ENCODE measurements at places on chromosomes 13 and 19.
A peak's percentile ranks its signal among the peaks of the same experiment; 100 is the strongest.

DNA sequence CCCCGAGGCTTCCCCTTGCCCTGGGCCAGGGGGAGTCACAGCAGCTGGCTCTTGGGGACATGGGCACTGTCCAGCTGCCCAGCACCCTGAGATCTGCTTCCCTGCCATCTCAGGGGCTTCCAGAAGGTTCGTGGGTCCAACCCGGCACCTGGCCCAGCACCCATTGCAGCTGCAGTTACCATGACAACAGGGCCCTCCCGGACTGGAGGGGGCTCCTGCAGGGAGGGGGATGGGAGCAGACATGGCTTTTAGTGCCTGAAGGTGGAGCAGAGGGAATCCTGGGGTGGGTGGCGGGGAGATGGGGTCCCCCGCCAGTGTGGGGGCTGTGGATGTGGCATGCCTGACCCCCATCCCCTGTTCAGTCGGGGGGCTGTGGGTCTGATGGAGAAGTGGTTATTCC, 14.7 kb downstream of the PIN1 start:
- no peak for DNase-seq

DNA sequence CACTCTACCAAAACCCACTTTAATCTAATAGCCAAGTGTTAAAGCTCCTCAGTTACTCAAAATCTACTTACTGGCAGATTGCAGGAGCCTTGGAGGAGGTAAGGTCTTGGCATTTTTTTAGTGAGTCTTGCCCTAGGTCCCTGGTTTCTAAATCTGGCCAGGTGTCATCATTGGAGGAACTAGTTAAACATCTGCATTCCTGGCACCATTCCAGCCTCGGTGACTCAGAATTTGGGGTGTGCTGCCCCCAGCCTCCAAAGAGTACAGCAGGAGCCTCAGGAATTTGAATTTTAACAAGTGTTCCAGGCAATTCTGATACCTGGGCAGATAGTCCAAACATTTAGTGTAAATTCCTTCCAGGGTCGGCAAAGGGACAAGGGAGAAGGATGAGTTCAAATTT, 37.4 kb downstream of the KLF5 start:
- no peak for DNase-seq

- DNase-seq, result no peak
These were observed 43.1 kb downstream of the CYP4F22 start for GRCh38 chr19:15551293-15552004.

- no peak for DNase-seq
These were observed 1.3 kb downstream of the LRG1 start for GRCh38 chr19:4538601-4538954.

DNA sequence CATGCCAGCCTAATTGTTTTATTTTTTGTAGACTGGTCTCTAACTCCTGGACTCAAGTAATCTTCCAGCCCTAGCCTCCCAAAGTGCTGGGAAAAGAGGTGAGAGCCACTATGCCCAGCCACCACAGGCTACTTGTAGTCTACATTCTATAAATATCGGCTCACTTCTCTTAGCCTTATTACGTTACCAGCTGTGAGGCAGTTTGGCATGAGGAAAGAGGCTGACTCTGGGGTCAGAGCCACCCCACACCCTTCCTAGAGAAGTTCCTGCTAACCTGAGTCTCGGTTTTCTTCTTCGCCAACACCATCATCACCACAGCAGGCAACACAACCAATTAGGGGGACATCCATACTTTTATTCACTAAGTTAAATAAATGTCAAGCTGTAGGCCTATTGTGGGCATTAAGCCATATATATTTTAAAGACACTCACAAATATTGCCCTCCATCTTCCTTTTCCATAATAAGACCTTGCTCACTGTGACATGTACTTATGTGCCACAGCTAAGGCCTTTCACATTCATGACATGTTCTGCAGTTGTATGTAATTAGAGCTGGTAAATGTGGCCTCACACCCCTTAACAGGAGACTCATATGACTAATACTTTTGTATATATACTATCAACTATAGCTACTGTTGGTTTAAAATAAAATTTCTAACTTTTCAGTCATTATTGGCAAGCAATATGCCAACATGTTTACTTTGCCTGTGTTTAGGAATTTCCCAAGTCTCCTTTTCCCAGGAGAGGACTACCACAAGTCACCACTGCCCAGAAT, 5.7 kb downstream of the SLC25A30 start:
- peak; percentile 47 for DNase-seq

- DNase-seq, result no peak
These were observed 48.8 kb downstream of the TPT1 start for GRCh38 chr13:45292176-45292575.

Data from vagina (tissue), 2 donors.